NCI-H2171 treated with DMSO at 0.1 percent for 48 hours (cell line): ENCODE measurements at places on chromosomes 3 and 15.

GRCh38 chr3:137987723-137988122, 22.2 kb upstream of the CLDN18 start:
- no peak for DNase-seq

GRCh38 chr3:114799816-114800215, 347.3 kb downstream of the ZBTB20 start:
- no peak for DNase-seq

DNA sequence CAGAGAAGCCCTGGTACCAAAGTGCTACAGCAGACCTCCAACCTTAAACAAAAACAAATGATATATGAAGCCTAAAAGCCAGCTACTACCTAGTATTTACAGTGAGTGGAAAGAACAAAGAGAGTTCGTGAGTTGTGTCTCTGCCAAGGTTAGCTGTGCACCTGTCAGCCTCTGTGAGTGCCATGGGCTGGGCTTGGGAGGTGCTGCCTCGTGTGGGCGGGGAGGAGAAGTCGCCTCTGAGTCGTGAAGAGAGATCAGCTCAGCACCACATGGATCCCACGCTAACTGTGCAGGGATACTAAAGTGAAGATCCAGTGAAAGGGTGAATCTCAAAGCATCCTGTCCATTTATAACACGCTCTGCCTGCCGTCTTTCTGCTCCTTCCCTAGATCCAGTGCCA, 101.9 kb downstream of the CHDH start:
- no peak for DNase-seq

GRCh38 chr3:5428607-5429516, 241.4 kb downstream of the EDEM1 start:
- no peak for DNase-seq

DNA sequence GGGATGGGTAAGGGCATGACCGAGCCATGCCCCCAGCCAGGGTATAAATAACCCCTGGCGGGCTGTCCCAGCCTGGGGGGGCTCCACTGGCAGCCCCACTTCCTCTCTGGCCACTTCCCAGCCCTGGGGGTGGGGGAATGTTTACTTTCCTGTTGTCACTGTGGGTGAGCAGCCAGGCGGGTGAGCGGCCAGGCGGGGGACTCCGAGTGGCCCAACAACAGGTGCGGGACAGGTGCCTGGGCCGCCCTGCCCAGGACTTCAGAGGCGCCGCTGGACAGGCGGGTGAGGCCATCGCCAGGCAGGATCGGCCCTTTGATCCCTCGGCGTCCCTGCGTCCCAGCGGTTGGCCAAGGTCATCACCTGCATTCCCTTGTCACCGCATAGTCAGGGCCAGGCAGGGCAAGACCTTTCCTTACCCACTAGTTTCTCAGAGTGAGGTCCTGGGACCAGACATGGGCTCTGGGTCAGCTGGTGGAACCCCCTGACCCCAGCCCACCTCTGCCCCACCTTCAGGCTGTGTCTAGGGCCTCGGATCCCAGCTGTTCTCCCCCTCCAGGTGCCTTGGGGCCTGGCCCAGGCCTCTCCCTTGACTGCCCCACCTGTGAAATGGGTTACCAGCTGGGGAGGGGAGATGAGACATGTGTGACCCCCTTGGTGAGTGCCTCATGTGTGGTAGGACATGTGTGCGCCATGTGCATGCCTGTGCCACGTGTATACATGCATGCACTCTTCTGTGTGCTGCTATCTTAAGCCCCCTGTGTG, 16.6 kb downstream of the SEMA3F start:
- DNase-seq: no peak

GRCh38 chr3:45992821-45993221, 2.8 kb downstream of the FYCO1 start:
- no peak for DNase-seq

DNA sequence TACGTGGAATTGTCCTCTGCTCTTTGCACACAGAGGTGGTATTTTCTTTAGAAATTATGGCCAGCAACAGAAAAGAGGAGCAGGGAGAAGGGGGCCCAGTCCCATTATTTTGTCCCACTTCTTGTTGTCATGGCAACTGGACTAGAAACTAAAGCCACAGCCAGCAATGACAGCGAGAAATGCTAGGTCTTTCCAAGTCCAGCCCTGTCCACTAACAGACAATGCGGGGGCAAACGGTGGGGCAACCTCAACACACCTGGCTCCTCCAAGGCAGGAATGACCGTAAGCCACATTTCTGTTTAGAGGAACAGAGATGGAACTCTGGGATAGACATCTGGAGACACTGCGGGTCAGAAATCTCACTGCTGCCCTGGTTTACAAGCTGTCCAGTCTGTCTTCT, 107.3 kb downstream of the RFTN1 start:
- no peak for DNase-seq

DNA sequence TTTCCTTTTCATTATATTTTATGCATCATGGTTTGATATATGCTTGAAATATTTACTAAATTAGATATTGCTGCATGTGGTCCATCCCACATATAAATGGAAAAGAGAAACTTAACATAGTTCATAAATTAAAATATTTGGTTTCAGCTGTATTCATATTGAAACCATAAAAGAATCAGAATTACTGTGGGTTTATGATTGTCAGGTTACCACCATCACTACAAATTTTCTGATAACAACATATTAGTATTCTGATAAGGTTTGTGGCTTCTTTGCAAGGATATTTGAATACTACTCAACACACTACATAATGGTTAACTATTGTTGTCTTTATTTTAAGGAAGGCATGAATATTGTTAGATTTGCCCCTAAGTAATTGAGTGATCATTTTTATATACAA, 235.5 kb downstream of the UBE2E2 start:
- no peak for DNase-seq

GRCh38 chr3:124063197-124063909, 71.4 kb upstream of the ROPN1 start:
- DNase-seq: peak; percentile 75

DNA sequence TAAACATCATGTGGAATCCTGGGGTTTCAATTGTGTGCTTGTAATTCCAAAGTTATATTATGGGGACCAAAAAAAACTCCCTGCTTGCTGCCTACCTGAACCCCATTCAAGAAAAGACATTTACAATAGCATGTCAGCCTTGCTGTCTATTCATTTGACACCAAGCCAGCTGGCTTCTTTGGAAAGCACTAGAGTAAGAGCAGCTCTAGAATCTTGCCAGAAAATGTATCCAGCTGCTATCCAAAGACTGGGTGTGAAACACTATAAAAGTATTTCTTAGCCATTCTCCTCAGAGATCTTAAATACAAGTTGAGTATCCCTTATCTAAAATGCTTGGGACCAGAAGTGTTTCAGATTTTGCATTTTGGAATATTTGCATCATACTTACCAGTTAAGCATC, 87.4 kb downstream of the RAD18 start:
- no peak for DNase-seq

- DNase-seq: peak; percentile 64
These were observed 32.6 kb downstream of the HACD2 start for GRCh38 chr3:123552095-123552714.

DNA sequence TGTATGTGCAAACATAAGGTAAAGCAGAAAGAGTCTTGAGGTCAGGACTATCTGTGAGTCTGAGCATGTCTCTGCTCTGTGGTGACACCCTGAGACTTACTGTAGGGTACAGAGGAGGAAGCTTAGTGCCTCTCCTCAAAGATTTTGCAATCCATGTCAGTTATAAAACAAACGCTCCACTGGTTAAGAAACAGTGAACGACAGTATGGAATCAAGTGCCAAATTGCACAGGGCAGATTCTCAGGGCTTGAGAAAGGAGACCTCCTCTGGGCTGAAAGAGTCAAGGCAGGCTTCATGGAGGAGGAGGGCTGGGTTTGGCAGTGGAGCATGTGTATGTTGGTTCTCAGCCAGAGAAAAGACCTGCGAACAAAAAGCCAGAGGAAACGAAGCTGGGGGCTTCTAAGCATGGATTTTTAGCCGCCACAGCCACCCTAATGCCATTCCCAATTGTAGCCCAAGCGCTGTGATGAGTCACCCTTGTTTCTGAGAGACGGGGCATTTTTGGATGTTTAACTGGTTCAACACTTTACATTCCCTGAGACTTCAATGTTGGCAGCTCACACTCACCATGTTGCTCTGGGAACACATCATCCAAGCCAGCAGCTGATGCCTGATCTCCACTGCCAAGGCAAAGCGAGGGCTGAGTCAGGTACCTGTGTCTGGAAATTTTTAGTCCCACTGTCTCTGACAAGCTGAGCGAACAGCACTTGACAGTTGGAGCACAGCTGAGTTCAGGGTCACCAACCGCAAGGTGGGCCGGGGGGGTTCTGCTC, 3.4 kb upstream of the DGKG start:
- DNase-seq: no peak

- no peak for DNase-seq
These were observed 327.0 kb upstream of the SEMA6D start for GRCh38 chr15:47390208-47390765.

DNA sequence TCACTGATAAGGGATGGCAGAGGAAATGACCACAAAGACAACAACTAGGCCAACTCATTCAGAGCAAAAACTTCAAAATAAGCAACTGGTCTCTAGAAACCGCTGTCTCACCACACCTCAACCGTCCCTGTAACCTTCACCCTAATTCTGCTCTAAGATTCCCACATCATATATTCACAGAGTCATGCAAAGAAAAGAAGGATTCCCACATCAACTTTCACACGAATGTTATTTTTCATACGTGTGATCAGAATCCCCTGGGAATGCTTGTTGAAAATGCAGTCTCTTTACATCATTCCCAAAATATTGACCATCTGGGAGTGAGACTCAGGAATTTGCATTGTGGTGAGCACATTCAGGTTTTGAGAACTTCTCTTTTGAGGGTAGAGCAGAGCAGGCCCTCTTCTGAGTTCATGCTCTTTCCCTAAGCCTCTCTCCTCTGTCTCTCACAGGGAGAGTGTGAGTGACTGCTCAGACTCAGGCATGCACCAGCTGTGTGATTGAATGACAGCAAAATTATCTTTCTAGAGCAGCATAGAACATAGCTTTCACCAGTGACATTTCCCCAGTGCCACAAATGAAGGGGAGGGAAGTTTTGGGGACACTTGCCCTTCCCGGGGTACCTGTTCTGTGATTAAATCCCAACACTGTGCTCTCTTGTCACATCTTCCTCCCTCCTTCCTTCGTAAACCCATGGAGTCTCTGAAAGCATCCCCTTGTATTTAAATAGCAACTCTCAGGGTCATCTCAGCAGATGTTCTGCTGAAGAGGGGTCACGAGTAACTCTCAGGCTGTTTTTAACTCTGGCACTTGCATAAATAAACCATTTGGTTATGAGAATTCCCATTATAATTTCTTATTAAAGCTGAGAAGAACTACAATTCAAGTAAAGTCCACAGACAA, 170.9 kb downstream of the PLCL2 start:
- DNase-seq: no peak

DNA sequence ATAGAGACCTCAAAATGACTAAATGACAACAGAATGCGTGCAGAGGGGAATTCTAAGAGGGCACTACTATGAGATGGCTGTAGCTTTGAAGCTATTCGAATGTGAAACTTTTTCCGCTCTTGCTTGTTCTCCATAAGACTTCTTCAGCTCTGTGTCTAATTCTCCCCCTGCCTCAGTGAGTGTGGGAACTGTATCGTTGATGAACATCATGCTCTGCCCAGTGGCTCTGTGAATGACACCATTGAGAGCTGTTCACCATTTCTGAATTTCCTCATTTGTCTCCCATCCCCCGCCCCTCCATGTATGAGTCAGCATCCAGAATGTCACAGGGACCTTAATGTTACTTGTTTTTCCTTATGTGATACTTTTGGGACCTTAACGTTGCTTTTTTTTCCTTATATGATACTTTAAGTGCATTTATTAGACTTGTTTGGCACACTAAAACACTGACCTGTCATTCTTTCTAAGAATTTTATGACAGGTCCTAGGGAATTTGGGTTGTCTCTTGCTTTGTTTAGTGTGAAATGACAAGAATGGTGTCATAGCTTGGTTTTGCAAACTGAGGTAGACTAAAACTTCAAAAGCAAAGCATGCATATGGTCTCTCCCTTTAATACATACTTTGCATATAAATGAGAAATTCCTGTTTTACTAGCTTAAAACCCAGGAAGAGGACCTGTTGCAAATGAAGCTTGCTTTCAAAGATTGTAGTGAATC, 99.6 kb downstream of the FNDC3B start:
- DNase-seq: no peak

DNA sequence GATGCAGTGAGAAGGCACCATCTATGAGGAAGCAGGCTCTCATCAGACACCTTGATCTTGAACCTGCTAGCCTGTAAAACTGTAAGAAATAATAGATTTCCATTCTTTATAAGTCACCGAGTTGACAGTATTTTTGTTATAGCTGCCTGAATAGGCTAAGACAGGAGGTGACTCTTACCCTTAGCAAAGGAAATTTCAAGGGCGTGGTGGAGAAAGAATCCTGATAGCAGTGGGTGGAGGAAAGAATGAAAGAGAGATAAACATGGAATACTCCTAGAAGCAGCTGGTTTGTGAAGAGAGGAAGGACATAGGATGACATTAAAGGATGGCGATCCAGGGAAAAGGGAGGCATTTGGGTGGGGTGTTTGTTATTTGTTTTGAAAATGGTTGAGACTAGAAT, 41.4 kb downstream of the SIDT1 start:
- no peak for DNase-seq

DNA sequence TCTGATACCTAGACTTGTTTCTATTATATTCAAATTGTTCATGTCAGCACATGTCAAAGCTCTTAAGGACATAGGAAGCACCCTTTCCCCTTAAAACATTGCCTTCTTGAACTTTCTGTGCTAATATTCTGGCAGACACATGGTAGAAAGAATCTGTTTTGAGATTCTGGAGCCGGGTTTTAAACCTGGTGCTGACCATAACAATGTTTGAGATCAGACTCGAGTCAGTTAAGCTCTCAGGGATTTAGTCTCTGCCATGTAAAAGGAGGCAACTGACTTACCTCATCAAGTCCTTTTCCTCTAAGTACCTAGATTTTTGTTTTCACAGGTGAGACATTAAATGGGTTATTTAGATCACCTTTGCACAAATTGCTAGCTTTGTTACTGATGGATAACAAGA, 38.9 kb downstream of the RBMS3 start:
- no peak for DNase-seq

DNA sequence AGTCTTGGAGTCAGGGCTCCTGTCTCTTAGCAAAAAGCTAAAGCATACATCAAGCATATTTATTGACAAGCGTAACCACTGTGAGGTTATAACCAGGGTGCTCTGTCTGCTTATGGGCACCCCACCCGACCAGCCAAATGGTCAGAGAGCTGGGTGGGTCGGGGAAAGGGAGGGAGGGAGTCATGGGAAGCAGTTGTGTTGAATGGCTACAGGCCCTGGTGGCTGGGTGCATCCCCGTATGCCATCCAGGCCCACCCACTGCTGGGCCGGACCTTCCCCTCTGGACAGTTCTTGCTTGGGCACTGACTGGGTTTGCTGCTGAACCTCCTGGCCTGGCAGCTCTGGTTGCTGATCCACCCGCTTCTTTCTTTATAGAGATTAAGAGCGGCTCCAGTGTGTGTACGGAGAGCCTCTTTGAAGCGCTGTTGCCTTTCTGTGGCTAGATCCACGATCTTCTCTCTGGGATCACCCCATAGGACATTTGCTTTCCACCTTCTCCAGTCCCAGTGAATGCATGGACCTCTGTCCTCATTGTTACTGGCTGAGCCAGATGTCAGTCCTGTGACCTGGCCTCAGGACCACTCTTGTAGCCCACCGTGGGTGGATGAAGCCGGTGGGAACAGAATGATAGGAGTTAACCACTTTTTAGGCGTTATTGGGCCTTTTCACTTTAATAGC, 59.6 kb downstream of the SMAD3 start:
- no peak for DNase-seq

GRCh38 chr3:13231781-13232666, 158.8 kb upstream of the IQSEC1 start:
- DNase-seq: no peak
